ENCODE measurements at places on chromosomes 5 and 9. TPM values are rescaled to one million over a fixed set of nuclear protein-coding genes. Genes with fewer than 3 reads are reported as not detected.

GNPDA1 gene
- total RNA-seq, result 41.0 TPM

SHC3 gene
- not detected for total RNA-seq

DNA sequence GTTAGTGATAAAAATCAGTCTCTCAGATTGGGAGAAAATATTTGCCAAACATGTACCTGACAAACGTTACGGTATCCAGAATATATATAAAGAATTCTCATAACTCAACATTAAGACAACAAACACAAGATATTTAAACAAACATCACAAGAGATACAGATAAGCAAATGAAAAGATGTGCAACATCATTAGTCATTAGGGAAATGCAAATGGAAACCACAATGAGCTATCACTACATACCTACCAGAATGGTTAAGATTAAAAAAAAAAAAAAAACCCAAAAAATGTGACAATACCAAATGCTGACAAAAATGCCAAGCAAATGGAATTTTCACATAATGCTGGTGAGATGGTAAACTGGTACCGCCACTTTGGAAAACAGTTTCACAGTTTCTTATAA, 15.4 kb downstream of the CERT1 start:
- H3K27ac ChIP-seq, result no peak overlapping the region
- H3K4me1 ChIP-seq, result peaks cover 2% of the 10 kb centered on the region
- peaks cover 66% of the 10 kb centered on the region for H3K36me3 ChIP-seq
- H3K4me3 ChIP-seq, result no peak overlapping the region
- H3K27me3 ChIP-seq, result no peaks in the 10 kb centered on the region

GRCh38 chr9:115596746-115597080, 478.8 kb upstream of the TNC start:
- DNase-seq, result no peak
- no peaks in the 10 kb centered on the region for H3K4me1 ChIP-seq
- no peaks in the 10 kb centered on the region for H3K36me3 ChIP-seq
- H3K4me3 ChIP-seq, result no peak overlapping the region
- no peak overlapping the region for H3K27ac ChIP-seq

TAF11L10 gene
- total RNA-seq, result not detected

CREBRF gene
- total RNA-seq, result 8.7 TPM

- no peak overlapping the region for H3K27ac ChIP-seq
- no peaks in the 10 kb centered on the region for H3K36me3 ChIP-seq
- H3K4me3 ChIP-seq, result no peak overlapping the region
Observed at GRCh38 chr5:54834121-54834842, 151.1 kb downstream of the ESM1 start.
